ENCODE measurements at places on chromosomes 13 and 19.

- no peak for DNase-seq
Observed at GRCh38 chr19:10562609-10563008, 3.2 kb downstream of the KRI1 start.

- peak; percentile 6 for DNase-seq
Observed at GRCh38 chr13:30329009-30329585, 21.7 kb upstream of the KATNAL1 start.

- no peak for DNase-seq
Observed at GRCh38 chr19:43467276-43467675, 1.9 kb upstream of the LYPD3 start.

DNA sequence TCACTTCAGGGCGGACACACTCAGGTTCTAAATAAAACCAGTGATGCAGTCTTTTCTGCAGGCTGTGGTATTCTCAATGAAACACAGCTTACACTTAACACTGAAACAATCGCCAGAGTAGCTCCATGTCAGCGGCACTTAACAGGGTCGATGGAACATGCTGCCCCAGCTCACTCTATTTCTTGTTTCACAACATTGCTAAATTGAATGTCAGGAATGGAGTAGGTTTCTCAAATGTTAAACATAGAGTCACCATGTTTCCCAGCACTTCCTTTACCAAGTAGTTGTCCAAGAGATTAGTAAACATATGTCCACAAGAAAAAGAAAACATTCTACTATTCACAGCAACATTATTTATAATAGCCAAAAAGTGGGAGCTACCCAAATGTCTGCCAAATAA, 306.9 kb downstream of the SLITRK6 start:
- DNase-seq: no peak

GRCh38 chr19:56098731-56099568, 22.1 kb downstream of the ZNF787 start:
- no peak for DNase-seq

GRCh38 chr13:112796190-112796915, 106.5 kb downstream of the ATP11A start:
- no peak for DNase-seq

- DNase-seq: peak; percentile 66
Observed at GRCh38 chr19:33054623-33055022, 10.1 kb downstream of the RHPN2 start.

GRCh38 chr19:50269653-50270052, 59.5 kb downstream of the KCNC3 start:
- no peak for DNase-seq

GRCh38 chr19:27657271-27658051, 1555.5 kb downstream of the UQCRFS1 start:
- no peak for DNase-seq

DNA sequence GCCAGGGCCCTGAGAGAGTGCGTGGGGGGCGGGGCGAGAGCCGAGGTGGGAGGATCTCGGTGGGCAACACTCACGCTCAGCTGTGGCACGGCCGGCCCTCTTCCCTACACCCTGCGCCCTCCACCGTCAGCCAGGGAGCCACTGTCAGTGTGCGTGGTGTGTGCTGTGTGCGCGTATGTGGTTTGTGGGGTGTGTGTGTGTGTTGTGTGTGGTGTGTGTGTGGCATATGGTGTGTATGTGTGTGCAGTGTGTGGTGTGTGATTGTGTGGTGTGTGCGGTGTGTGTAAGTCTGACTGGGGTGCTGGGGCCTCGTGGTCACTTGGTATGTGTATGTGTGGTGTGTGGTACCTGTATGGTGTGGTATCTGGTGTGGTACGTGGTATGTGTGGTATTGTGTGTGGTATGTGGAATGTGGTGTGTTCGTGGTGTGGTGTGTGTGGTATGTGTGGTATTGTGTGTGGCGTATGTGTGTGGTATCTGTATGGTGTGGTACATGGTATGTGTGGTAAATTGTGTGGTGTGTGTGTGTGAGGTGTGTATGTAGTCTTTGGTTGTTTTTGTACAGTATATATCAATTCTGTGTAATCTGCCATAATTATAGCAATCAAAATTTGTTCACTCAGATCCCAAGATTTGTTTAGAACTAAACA, 5.1 kb downstream of the GRK1 start:
- DNase-seq: no peak

DNA sequence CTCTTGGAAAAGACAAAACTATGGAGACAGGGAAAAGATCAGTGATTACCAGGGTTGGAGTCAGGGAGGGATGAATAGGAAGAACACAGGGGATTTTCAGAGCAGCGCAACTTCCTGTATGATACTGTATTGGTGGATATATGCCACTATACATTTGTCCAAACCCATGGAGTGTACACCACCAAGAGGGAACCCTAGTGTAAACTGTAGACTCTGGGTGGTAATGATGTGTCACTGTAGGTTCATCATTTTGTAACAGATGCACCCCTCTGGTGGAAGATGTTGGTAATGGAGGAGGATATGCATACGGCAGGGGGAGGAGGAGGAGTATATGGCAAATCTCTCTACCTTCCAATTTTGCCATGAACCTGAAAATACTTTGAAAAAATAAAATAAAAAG, 68.1 kb downstream of the UFM1 start:
- peak; percentile 45 for DNase-seq

GRCh38 chr13:79485014-79485811, 4.3 kb downstream of the NDFIP2 start:
- no peak for DNase-seq

DNA sequence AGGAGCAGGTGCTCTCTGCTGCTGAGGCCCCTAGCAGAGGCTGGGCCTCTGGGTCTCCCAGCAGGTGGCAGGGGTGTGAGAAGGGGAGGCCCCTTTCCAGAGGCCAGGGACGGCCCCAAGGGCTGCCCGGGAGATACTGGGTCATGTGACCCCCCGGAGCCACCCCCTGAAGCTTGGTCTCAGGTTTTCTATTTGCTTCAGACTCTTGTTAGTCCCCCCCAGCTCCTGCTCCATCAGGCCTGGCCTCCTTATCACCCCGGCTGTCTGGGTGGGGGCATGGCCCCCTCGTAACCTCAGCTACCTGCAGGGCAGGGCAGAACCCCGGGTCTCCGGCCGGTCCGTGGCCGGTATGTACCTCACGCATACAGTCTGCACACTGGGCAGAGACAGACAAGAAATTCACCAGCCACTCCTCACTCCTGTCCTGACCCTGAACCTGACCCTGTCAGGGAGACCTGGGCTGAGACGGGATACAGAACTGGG, 13.2 kb upstream of the TCF3 start:
- DNase-seq: no peak

GRCh38 chr13:36436811-36437210, 4.5 kb downstream of the CCNA1 start:
- DNase-seq: peak; percentile 25

- no peak for DNase-seq
Observed at GRCh38 chr19:29001597-29002245, 211.2 kb downstream of the UQCRFS1 start.

- peak; percentile 79 for DNase-seq
Observed at GRCh38 chr13:37869756-37870488, at the start of gene TRPC4. TRPC4 (minus strand) TSS chr13:37869772; CDS start chr13:37783333, 86,439 bp downstream.

- no peak for DNase-seq
Observed at GRCh38 chr19:45655073-45655472, 12.9 kb upstream of the GIPR start.

DNA sequence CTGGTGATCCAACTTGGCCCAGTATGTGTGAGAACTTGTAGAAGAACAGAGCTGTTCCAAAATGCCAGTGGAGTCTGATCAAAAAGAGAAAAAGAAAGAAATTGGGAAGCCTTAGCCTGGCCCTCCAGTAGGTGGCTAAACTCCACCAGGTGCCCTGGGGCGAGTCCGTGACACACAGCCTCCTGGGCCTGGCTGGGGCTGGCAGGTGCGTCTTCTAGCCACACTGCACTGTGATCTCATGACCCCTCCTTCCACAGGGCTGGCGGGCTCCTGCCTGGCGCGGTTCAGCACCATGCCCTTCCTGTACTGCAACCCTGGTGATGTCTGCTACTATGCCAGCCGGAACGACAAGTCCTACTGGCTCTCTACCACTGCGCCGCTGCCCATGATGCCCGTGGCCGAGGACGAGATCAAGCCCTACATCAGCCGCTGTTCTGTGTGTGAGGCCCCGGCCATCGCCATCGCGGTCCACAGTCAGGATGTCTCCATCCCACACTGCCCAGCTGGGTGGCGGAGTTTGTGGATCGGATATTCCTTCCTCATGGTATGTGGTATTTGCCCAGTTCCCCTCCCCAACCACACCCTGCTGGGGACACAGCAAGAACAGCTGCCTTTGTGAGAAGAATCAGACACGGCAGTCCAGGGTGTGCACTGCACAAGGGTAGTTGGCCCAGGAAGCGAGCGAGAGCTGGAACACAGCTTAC, 53.7 kb downstream of the RAB20 start:
- no peak for DNase-seq

GRCh38 chr13:90445179-90445578, 902.3 kb upstream of the MIR17HG start:
- no peak for DNase-seq

- DNase-seq: no peak
Observed at GRCh38 chr13:99548448-99548847, 47.2 kb downstream of the TM9SF2 start.

All from NCI-H69 (cell line).